GF-D8 (cell line): ENCODE measurements at places on chromosomes 7 and 10.

- no peak for DNase-seq
These were observed 66.2 kb downstream of the TBXAS1 start for GRCh38 chr7:139895141-139895829.

- DNase-seq: no peak
These were observed 98.5 kb downstream of the HIP1 start for GRCh38 chr7:75640201-75640600.

- no peak for DNase-seq
These were observed 683.8 kb upstream of the ANKRD30A start for GRCh38 chr10:36441557-36441956.

- no peak for DNase-seq
These were observed 1.9 kb upstream of the DEPP1 start for GRCh38 chr10:44980309-44981171.

GRCh38 chr7:47480576-47481538, 101.1 kb downstream of the TNS3 start:
- no peak for DNase-seq

GRCh38 chr10:102781921-102782557, 38.3 kb downstream of the WBP1L start:
- DNase-seq: no peak

- no peak for DNase-seq
These were observed 132.6 kb downstream of the MAGI2 start for GRCh38 chr7:79320741-79321473.

- no peak for DNase-seq
These were observed 248.9 kb upstream of the LRRN3 start for GRCh38 chr7:110841840-110842545.

- no peak for DNase-seq
These were observed 496.8 kb upstream of the AKR1E2 start for GRCh38 chr10:4329225-4329624.

GRCh38 chr10:111879969-111880368, 303.6 kb downstream of the GPAM start:
- DNase-seq: no peak

GRCh38 chr7:39407723-39408122, 158.5 kb upstream of the YAE1 start:
- no peak for DNase-seq

- DNase-seq: no peak
These were observed 171.3 kb upstream of the BMPER start for GRCh38 chr7:33733870-33734650.

GRCh38 chr10:71740069-71740653, 20.6 kb upstream of the C10orf105 start:
- peak; percentile 61 for DNase-seq

DNA sequence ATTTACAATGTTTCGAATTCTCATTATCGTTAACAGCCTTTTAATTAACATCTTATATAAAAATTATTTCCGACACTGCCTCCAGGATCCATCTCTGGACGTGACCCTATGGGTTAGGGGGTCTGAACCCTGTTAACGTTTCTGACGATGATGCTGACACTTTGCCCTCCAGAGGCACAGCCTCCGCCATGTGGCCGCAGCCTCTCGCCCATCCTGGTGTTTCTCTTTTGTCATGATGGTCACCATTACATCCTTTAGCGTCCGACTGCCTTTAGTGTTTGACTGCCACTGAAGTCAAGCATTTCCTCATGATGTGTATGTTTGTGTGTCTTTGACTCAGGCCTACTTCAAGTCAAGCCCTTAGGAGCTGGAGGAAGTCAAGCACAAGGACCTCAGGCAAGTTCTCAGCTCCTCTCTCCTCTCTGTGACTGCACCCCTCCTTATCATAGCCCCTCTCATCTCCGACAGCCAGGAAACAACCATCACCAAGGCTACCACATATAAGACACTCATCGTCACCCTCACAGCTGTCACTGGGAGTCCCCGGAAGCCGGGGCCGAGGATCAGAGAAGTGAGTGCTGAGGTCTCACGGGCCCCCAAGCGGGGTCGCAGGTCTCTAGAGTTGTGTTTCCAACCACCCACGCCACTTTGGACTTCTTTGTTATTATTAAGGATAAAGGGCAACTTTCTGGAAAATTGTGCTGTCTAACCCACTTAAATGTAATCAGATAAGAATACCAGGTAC, 96.1 kb upstream of the PPP2R2D start:
- DNase-seq: no peak

DNA sequence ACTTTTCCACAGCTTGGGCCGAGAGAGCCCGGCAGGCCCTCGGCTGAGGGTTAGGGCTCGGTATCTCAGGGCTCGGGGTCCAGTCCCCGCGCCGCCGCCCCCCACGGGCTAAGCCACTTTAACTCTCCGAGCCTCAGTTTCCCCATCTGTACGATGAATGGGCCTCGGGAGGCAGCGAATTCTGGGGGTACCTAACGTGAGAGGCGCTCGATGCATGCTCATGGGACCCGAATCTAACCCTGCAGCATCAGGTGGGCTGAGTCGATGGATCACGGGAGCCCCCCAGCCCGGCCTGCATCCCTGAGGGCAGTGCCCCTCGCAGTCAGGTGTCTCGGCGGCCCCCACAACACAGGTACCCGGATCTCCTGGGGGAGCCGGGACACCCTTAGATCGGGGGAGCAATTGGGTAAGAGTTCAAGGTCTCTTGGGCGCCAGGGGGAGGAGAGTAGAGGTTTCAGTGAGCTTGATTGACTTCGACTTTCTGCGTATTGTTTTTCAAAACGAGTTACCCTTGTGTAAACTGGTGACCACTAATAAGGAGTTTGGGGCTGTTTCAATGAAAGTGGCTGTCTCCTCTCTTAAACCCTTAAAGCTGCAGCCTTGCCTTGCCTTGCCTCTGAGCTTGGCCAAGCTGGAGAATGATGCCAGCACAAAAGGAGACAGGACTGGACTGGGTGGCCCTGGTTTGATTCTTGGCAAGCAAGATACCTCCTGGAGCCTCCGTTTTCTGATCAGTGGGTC, 631 bp downstream of the POR start:
- DNase-seq: no peak

DNA sequence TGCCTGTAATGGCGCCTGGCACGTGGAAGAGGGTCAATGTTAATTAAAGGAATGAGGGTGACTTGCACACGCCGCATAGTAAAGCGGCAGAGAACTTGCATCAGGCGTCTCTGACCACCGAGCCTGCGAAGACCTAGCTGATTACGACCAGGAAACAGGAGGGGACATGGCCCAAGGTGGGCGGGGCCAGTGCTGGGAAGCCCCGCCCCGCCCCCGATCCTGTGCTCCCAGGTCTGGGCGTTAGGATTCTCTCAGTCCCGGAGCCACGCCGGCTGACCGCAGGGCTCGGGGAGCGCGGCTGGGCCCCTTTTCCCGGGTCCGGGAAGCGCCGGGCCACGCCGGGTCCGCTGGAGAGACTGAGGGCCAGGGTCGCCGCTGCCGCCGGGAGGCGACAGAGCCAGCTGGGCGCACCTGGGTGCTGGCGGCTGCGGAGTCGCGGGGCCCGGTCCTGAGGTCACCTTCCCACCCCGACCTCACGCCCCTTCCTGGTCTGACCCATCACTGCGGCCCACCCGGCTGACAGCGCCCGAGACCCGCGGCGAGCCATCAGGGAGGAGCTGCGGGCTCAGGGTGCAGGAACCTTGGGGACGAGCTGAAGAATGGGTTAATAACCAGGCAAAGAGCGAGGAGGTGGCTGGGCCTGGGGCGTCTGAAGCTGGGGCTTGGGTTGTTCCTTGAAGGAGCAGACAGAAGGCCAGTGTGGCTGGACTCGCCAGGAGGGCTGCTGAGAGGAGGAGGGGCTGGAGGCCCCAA, 23.0 kb upstream of the GRID1 start:
- no peak for DNase-seq

DNA sequence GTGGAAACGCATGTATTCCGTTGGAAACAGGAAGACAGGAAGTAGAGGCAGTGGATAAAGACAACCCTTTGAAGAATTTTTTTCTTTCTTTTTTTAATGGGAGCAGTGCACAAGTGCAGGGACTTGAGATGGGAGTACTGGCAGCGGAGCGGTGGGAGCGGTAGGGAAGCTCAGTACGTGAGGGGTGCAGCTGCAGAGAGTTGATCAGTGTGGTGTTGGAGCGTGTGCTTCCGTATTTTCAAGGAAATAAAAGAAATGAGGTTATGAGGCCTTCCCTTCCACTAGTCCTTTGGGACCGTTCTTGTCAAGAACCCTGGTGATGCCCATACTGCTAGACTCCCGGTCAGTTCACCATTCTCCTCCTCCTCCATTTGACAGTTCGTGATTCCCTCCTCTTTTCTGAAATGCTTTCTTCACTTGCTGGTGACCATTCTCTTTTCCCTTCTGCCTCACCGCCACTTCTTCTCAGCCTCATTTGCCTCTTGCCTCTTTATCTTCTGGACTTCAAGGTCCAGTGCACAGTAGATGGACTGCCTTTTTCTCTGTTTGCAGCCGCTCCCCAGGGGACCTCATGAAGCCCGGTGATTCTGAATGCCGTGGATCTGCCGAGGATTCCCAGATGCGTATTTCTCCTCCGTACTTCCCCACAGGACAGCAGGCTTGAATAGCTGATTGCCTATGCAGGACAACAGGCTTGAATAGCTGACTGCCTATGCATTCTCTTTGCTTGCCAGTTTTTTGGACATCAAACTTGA, 39.1 kb upstream of the TMEM236 start:
- no peak for DNase-seq

DNA sequence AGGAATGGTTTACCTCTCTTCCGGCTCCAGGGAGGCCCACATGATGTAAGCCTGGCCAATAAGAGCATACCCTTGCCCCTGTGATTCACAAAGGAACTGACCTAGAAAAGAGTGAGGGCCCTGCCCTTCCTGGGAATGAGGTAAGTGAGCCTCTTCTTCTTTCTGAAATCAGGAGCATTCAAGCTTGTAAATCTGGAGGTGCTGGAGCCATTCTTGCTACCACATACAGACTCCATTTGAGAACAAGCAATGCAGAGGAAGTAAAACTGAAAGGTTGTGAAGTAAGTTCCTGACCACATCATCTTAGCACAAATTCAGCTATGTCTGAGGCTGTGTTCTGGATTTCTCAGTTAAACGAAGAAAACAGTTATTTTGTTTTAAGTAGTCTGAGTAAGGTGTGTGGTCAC, 132.2 kb downstream of the CD36 start:
- no peak for DNase-seq

GRCh38 chr7:106111655-106112117, 426 bp downstream of the SYPL1 start:
- DNase-seq: peak; percentile 72

GRCh38 chr7:110224643-110225042, 866.3 kb upstream of the LRRN3 start:
- DNase-seq: no peak

GRCh38 chr10:106535304-106535953, 629.1 kb downstream of the SORCS1 start:
- no peak for DNase-seq

GRCh38 chr10:95742962-95743535, 12.9 kb upstream of the ENTPD1 start:
- no peak for DNase-seq

- DNase-seq: no peak
These were observed 86.9 kb downstream of the SIRT1 start for GRCh38 chr10:67971311-67971710.

DNA sequence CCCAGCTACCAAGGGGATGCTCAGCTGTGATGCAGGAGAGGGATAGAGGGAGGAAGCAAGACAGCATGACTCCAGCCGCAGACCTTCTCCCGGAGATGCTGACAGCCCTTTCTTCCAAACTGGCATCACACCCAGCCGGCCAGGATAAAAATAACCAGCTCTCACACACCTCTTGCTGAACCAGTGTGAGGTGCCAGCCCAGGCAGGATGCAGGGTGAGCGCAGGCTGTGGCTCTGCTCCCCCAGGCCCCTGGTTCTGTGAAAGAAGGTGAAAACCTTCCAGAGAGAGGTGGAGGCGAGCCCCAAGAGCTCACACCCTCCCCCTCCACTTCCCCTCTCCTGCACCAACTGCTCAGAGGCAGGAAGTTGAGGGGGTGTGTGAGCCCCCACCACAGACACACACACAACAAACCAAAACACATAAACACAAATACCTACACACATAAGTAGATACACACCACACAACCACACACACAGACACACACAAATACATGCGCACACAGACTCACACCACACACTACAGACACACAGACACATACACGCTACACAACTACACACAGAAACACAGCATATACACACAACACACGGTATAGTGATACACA, 4.0 kb downstream of the GPR15LG start:
- no peak for DNase-seq

GRCh38 chr7:151755131-151755801, 121.6 kb downstream of the PRKAG2 start:
- DNase-seq: peak; percentile 75

DNA sequence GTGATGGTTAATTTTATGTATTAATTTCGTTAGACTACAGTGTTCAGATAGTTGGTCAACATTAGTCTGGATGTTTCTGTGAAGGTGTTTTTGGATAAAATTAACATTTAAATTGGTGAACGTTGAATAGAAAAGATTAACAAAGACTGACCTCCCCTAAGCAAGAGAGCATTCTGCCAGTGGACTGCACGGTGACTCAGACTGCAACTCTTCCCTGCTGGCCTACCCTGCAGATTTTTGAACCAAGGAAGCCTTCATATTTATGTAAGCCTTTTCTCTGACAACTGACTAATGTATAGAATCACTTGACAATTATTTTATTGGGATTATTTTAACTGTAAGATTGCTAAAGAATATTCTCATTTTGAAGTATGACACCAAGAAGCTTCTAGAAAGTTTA, 7.9 kb upstream of the ZNF248 start:
- DNase-seq: no peak

- no peak for DNase-seq
These were observed 286.6 kb downstream of the ELMO1 start for GRCh38 chr7:37162106-37162505.

- no peak for DNase-seq
These were observed 186.0 kb downstream of the JAZF1 start for GRCh38 chr7:27994639-27995038.

- peak; percentile 61 for DNase-seq
These were observed 84.0 kb downstream of the NRBF2 start for GRCh38 chr10:63217120-63217605.

DNA sequence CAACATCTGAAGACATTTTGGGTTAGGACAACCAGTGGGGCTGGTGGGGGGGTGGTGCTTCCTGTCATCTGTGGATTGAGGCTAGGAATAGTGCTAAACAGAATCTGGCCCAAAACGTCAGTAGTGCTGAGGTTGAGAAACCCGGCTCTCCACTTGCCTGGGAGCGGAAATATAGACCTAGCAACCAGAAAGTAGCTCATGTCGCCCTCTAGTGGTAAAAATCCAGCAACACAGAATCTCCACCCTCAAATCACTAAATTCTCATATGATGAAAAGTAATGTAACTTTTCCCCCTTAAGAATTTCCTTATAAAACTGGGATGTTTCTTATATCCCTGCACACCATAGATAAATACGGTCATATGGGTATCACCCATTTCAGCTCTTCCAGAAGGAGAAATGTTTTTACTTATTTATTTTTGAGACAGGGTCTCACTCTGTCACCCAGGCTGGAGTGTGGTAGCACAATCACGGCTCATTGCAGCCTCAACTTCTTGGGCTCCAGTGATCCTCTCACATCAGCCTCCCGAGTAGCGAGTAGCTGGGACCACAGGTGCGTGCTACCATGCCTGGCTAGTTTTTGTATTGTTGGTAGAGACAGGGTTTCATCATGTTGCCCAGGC, 34.4 kb downstream of the ZC3HAV1 start:
- DNase-seq: peak; percentile 57
